ENCODE measurements at places on chromosomes 1 and 21.

DNA sequence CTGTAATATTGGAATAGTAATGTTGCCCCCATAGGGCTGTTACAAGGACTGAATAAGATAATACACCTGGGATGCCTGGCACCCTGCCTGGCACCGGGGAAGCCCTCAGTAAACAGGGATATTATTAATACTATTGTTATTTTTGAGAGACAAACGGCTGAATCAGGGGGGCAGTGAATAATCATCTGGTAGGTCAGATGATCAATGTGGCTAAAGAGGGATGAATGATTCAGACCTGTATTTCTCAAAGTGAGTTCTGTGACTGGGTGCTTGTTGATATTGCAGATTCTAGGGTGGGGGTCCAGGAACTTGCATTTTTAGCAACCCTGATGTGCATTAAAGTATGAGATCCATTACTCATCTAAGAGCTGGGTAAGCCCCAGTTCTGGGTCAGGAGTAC lies 46.2 kb upstream of the BCL10 start:
- no peak for DNase-seq

GRCh38 chr1:9618909-9619679 lies 30.4 kb downstream of the TMEM201 start:
- DNase-seq = no peak

GRCh38 chr1:76595024-76595423 lies 272.3 kb upstream of the ST6GALNAC5 start:
- no peak for DNase-seq

- DNase-seq = peak; percentile 73
These were observed 5.7 kb upstream of the PLPP3 start for GRCh38 chr1:56584910-56585528.

GRCh38 chr1:154527192-154527591 lies 25.0 kb upstream of the SHE start:
- no peak for DNase-seq

GRCh38 chr1:116986421-116987255 lies 14.9 kb upstream of the CD101 start:
- no peak for DNase-seq

DNA sequence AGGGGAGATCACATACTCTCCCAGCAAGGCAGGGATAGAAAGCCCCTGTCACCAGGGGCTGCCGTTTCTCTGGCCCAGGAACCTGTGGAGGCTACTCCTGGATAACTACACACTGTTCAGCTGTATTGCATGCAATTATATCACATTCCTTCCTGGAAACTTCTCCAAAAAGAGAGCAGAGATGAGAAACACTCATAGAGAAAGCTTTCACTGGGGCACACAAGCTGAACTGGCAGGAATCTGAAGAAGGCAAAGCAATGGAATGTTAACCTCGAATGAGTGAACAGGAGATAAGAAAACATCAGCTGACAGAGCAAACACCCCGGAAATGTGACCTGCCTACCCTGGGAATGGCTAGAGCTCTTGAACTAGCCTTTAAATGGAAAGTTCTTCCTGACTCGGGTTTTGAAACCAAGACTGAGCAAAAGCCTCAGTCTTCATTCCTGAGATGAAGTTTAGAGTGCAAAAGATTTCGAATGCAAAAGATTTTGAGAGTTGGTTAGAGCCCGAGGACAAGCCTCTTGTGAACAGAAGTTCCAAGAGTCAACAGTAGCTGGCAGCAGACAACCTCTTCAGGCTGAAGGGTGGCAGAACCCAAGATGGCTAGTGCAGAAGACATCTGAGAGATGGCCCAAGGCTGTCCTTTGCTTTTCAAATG lies 32.3 kb downstream of the CCN1 start:
- no peak for DNase-seq

DNA sequence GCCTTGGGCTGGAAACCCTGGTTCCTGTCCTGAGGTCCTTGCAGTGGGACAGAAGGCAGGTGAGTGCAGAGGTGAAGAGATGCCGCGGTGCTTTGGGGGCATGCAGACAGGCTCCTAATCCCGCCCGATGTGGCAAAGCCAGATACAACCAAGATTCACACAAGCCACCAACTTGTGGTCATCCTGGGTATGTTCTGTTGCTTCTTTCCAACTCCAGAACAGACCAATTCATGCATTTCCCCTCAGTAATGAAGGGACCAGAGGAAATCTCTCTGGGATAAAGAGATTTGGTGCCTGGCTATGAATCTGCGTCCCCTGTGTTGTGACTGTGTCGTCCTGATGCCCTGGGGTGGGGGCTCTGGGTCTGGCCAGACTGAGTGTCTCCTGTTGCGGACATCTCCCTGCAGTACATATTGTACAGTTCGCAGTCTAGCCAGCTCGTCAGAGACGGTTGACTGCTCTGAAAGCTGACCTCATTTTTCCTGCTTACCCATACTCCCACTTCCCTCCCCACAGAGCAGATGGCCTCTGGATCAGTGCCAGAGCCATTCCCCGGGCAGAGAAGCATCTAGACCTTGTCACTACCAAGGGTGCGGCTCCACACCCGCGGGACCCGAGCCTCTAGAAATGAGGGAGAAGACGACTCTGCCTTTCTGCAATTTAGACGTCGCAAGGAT lies 216.3 kb downstream of the KIF26B start:
- DNase-seq = no peak

- DNase-seq = no peak
These were observed 140.1 kb upstream of the CAMK1G start for GRCh38 chr1:209443361-209443931.

DNA sequence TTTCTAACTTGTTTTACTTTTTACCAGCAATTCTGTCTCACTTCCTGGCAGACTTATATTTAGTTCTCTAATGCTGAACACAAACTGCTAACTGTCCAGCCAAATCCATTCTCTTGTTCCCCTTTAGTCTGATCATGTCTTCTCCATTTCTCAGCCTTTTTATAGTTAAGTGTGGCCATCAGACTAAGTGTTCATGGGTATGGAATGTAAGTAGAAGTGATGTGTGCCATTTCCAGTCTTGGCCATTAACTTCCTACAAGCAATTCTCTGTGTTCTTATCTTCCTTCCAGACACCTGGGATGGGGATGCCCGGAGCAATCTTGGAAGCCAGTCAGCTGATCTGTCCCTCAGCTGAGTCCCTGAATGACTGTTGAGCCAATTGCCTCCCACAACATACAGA lies 165.8 kb downstream of the ST6GALNAC3 start:
- no peak for DNase-seq

- DNase-seq = peak; percentile 64
These were observed 223.6 kb downstream of the SRGAP2C start for GRCh38 chr1:121408354-121408753.

GRCh38 chr1:236920286-236920894 lies 83.9 kb downstream of the MT1HL1 start:
- no peak for DNase-seq

DNA sequence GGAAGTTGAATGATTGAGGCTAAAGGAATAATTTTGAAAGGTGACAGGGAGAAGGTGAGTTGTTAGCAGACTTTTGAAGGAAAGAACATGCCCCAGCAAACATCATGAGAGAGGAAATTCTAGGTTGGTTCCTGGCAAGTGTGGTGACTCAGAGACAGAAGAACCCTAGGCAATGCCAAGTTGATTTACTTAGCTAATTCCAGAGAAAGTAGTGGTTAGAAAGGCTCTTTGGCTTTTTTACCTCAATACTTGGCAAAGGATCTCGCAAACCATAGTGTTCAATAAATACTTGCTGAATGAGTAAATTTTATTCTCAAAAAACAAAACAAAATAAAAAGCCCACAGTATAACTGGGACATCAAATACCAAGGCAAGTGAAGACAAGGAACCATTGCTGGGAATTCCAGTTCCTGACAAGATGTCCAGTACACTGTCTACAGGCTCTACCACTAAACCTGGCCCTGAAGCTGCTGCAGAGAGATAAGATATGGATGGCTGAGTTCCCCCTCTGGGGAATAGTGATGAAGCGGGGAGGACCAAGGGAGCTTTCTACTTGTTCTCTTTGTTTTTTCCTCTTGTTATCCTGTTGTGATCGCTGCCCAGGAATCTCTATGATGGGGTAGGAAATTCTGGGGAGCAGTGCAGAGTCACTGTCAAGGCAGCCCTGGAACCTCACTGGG lies 48.2 kb downstream of the IL12RB2 start:
- DNase-seq = no peak

GRCh38 chr1:216758161-216758560 lies 34.9 kb upstream of the ESRRG start:
- no peak for DNase-seq

DNA sequence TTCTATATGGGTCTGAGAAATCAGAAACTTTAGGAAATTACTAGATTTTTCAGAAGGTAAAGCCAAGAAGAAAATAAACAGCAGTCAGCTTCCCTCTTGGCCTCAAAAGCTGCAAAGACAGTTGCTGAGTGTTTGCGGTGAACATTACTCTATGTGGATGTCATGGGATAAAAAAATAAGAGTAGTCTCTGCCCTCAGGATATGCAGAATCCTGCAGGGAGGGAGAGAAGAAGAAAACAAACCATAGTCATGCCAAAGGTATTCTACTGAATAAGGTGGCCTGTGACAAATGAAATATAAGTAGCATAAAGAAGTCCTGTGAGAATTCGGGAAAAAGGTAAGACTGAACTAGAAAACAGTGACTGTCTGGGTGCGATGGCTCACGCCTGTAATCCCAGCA lies 19.0 kb downstream of the YARS1 start:
- no peak for DNase-seq

DNA sequence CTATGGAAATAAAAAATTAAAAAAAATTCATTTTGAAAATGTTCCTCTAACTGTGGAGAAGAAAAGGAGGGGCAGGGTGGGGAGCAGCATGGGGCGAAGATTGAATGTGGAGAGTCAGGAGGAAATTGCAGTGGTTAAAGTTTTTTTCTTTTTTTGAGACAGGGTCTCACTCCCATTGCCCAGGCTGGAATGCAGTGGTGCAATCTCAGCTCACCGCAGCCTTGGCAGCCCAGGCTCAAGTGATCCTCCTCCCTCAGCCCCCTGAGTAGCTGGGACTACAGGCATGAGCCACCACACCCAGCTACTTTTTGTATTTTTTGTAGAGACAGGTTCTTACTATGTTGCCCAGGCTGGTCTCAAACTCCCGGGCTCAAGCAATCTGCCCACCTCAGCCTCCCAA lies 67.6 kb downstream of the ADSS2 start:
- no peak for DNase-seq

DNA sequence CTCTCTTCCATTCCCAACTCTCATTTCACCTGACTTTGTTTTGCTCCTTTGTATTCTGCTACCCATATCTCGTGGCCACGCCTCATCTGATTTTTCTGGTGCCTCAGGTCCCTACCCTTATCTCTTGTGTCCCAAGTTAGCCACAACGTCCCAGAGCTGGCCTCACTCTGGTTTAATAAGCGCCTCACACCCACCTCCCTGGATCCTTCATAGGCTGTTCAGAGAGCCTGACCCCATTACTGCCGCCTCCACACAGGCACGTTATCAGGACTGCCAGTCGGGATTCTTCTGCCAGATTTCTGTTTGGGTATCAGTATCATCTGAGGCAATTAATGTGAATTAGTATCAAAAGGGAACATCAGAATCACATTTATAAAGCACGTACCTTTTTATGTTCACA lies 34.7 kb upstream of the TMEM125 start:
- DNase-seq = no peak

DNA sequence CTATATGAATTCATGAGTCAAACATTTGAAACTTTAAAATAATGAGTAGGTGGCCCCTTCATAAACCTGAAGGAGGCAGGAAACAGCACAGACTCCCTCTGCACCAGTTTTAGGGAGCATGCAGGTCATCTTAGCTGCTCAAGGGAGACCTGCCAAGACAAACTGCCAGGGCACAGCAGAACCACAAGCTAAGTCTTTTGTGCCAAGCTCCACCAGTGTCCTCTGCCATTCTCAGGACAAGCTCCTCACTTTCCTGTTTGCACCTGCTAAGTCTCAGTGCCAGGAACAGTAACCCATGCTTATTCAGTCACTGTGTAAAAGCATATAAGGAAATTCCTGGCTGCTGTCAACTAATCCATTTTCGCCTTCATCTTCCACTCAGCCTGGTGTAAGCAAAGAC lies 368.9 kb downstream of the SEC16B start:
- DNase-seq = no peak

DNA sequence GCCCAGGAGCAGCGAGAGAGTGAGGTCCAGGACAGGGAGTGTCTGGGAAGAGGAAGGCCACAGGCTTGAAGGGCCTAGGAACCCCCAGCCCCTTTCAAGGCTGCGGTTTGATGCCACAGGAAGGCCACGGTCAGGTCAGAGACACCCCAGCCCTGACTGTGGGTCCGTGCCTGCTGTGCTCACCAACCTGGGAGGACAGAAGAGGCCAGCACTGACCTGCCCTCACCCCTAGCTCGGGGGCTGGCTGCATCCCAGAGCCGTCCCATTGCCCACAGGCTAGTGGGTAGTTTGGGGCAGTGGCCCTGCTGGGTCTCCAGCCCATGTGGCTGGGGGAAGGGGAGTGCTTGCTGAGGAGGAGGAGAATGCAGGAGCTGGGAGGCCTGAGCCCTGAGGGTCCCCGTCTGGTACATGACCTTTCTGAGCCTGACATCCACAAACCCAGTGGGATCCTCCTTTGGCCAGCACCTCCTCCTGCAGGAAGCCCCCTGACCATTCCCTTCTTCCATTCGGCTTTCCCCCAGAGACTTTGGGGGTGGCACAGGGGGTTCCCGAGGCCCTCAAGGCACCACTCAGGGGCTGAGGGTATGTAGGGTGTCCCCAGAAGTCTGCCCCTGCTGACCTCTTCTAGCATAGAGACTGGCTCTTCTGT lies 54.3 kb downstream of the WNT9A start:
- no peak for DNase-seq

DNA sequence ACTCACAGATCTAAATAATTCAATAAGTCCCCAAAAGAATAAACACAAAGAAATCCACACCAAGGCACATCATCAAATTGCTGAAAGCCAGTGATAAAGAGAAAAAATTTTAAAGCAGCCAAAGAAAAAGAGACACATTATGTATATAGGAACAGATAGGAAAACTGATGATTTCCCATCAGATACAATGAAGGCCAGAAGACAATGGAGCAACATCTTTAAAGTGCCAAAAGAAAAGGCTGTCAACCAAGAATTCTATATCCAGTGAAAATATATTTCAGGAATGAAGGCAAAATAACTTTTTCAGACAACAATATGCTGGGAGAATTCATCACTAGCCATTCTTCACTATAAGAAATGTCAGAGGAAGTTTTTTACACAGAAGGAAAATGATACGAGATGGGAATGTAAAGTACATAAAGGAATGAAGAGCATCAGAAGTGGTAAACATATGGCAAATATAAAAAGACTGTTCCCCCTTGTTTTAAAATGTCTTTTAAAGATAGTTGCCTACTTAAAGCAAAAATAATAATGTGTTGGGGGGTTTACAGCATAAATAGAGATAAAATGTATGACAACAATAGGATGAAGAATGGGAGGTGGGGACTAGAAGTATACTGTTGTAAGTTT lies 9.4 kb upstream of the MYOG start:
- DNase-seq = no peak

GRCh38 chr1:160910170-160910750 lies 25.3 kb upstream of the ITLN1 start:
- no peak for DNase-seq

- no peak for DNase-seq
These were observed 25.4 kb downstream of the TEX35 start for GRCh38 chr1:178538192-178538916.

DNA sequence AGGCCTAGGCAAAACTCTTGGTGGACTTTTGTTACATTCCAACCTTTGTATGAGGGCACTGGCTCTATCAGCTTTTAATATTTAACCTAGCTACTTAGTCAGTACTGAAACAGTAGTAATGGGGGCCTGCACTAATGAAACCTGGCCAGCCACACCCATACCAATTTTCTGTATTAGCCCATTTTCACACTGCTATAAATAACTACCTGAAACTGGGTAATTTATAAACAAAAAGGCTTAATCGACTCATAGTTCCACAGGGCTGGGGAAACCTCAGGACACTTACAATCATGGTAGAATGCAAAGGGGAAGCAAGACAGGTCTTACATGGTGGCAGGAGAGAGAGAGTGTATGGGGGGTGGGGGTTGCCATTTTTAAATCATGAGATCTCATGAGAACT lies 245.7 kb upstream of the RGS18 start:
- no peak for DNase-seq

Measured in suppressor macrophage treated with lipopolysaccharide for 4 hours (primary cell).